Right ventricle myocardium inferior (tissue), 1 donor: ENCODE measurements at places on chromosomes 13 and 19.

GRCh38 chr19:33556261-33556660, 34.7 kb upstream of the PEPD start:
- DNase-seq = no peak

DNA sequence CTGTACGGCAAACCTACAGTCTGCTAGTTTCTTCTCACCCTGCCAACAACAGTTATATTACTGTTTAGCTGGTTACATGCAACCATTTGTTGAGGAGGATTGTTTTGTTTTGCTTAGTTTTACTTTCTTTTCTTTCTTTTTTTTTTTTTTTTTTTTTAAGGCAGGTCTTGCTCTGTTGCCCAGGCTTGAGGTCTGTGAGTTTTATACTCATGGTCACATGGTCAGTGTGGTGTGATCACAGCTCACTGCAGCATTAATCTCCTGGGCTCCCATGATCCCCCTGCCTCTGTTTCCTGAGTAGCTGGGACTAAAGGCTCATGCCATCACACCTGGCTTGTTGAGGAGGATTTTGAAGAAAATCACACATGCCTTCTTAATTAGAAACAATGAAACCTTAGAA, 505.6 kb downstream of the GPC5 start:
- no peak for DNase-seq

GRCh38 chr13:76942363-76942762, 5.9 kb upstream of the ACOD1 start:
- DNase-seq = no peak

DNA sequence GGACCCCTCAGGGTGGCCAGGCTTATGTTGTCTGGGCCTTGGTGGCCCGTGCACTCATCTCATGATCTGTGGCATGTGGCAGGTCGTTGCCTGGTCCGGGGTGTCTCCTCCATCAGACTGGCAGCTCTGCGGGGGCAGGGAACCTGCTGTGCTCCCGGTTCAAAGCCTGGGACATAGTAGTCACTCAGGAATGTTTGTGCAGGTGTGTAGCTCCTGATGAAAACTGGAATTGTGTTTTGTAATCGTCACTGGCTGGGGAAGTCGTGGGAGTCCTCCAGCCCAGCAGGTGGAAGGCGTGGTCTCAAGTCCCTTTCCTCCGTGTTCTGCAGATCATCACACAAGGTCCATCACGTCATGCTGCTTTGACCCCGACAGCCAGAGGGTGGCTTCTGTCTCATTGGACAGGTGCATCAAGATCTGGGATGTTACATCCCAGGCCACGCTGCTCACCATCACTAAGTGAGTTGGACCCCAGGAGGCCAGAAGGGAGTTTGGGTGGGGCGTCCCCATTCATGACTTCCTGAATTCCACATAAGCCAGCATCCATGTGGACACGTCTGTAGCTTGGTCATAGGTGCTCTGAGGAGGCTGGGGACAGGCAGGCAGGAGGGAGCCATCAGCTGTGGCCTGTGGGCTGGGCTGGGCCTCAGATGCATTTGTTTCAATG, 19.1 kb downstream of the WDR88 start:
- DNase-seq = no peak

GRCh38 chr13:98975822-98976261, 2.0 kb downstream of the DOCK9 start:
- no peak for DNase-seq

DNA sequence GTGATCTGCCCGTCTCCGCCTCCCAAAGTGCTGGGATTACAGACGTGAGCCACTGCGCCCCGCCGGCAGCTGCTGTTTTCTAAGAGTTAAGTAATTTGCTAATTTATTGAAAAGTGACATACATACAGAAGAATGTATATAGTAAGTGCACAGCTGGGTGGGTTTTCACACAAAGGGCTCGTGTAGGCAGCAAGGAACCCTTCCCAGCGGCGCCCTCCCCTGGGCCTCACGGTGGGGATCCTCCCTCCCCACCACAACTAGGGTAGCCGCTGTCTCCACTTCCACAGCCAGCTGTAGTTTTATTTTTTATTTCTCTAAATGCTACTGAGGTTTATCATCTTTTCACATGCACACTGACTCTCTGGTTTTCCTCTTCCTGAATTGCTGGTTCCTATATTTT, 64.9 kb downstream of the CRYL1 start:
- no peak for DNase-seq

- no peak for DNase-seq
These were observed 1.3 kb upstream of the CD177 start for GRCh38 chr19:43351998-43352746.
